ENCODE measurements at places on chromosomes 6 and 20. TPM values are rescaled to one million over a fixed set of nuclear protein-coding genes. Genes with fewer than 3 reads are reported as not detected.
A peak's percentile ranks its signal among the peaks of the same experiment; 100 is the strongest.

GRCh38 chr6:7734707-7735383 is 8.9 kb downstream of the BMP6 start:
- H3K27me3 ChIP-seq, result peaks cover 9% of the 10 kb centered on the region
- H3K27ac ChIP-seq, result no peak overlapping the region
- no peaks in the 10 kb centered on the region for H3K4me1 ChIP-seq
- H3K36me3 ChIP-seq, result no peaks in the 10 kb centered on the region
- no peak overlapping the region for H3K4me3 ChIP-seq

GRCh38 chr6:5632348-5632935 is 371.1 kb downstream of the FARS2 start:
- H3K4me1 ChIP-seq, result no peaks in the 10 kb centered on the region
- no peak overlapping the region for H3K27ac ChIP-seq
- H3K4me3 ChIP-seq, result no peak overlapping the region
- H3K27me3 ChIP-seq, result no peaks in the 10 kb centered on the region
- H3K36me3 ChIP-seq, result no peaks in the 10 kb centered on the region
- no peak for DNase-seq

- no peak overlapping the region for H3K4me3 ChIP-seq
- no peaks in the 10 kb centered on the region for H3K27me3 ChIP-seq
- H3K36me3 ChIP-seq, result no peaks in the 10 kb centered on the region
- H3K27ac ChIP-seq, result no peak overlapping the region
These were observed 252.2 kb downstream of the DLL1 start for GRCh38 chr6:170038708-170039107.

GRCh38 chr6:88377976-88378568 is 211.9 kb upstream of the CNR1 start:
- no peak overlapping the region for H3K4me3 ChIP-seq
- no peaks in the 10 kb centered on the region for H3K27me3 ChIP-seq
- no peak overlapping the region for H3K27ac ChIP-seq
- no peak for DNase-seq
- H3K36me3 ChIP-seq, result no peaks in the 10 kb centered on the region

DNA sequence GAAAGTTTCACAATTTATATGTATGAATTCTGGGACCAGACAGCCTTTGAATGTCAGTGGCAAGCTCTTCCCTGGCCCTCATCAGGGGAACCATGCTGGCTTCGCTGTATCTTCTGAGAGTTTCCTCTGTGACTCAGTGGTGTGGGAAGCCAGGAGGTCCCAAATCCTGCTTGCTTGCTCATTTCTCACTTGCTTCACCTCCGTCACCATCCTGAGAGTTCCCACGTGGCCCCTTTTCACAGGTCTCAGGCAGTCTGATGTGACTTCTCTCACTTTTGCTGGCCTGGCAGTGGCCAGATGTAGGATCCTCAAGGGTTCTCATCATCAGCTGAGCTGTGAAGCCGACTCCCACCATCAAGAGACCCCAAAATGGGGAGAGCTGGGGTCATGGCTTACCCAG is 28.4 kb upstream of the RIN2 start:
- H3K27me3 ChIP-seq, result no peaks in the 10 kb centered on the region
- no peak for DNase-seq
- no peaks in the 10 kb centered on the region for H3K36me3 ChIP-seq
- no peaks in the 10 kb centered on the region for H3K4me1 ChIP-seq

DNA sequence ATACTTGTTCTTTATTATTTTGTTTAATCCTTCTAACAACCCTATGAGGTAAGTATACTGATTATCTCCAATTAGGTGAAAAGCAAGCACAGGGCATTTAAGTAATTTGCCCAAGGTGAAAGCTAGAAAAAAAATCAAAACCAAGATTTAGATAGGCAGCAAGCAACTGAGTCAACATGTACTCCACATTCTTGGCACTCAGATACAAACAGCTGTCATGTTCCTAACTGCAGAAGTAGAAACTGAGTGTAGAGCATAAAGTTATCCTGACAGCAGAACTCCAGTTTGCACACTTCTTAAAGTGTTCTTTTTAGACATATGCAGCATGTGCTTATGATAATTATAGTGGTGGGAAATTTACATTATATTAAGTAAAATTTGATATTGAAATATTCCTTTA is 278.1 kb downstream of the MEI4 start:
- no peaks in the 10 kb centered on the region for H3K4me1 ChIP-seq
- H3K4me3 ChIP-seq, result no peak overlapping the region
- no peaks in the 10 kb centered on the region for H3K27me3 ChIP-seq

DNA sequence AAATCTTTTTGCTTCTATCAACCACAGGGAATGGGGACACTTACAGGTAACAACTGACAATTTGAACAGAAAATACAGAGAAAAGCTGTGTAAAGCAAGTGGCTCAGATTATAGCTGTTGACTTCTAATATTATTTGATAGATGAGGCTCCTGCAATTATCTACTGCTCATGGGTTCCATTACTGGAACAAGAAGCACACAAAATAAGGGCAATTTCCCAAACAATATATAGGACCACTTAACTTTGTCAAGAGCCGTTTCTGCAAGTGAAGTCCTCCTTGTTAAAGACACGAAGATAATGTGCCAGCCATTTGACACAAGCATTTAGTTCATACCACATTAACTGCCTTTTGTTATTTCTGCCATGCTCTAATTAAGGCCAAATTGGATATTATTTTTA is 315.5 kb upstream of the ARID1B start:
- H3K4me3 ChIP-seq, result no peak overlapping the region
- no peak for DNase-seq
- H3K27me3 ChIP-seq, result no peaks in the 10 kb centered on the region
- no peak overlapping the region for H3K27ac ChIP-seq
- H3K4me1 ChIP-seq, result no peaks in the 10 kb centered on the region
- no peaks in the 10 kb centered on the region for H3K36me3 ChIP-seq

GRCh38 chr20:278181-278580 is 12.4 kb downstream of the C20orf96 start:
- H3K27me3 ChIP-seq, result no peaks in the 10 kb centered on the region
- DNase-seq, result no peak
- H3K4me1 ChIP-seq, result peaks cover 3% of the 10 kb centered on the region
- H3K27ac ChIP-seq, result no peak overlapping the region
- H3K36me3 ChIP-seq, result peaks cover 42% of the 10 kb centered on the region

GRCh38 chr20:33971147-33971975 is 22.4 kb upstream of the RALY start:
- DNase-seq, result no peak
- H3K4me1 ChIP-seq, result no peaks in the 10 kb centered on the region
- H3K4me3 ChIP-seq, result no peak overlapping the region
- H3K36me3 ChIP-seq, result no peaks in the 10 kb centered on the region

DNA sequence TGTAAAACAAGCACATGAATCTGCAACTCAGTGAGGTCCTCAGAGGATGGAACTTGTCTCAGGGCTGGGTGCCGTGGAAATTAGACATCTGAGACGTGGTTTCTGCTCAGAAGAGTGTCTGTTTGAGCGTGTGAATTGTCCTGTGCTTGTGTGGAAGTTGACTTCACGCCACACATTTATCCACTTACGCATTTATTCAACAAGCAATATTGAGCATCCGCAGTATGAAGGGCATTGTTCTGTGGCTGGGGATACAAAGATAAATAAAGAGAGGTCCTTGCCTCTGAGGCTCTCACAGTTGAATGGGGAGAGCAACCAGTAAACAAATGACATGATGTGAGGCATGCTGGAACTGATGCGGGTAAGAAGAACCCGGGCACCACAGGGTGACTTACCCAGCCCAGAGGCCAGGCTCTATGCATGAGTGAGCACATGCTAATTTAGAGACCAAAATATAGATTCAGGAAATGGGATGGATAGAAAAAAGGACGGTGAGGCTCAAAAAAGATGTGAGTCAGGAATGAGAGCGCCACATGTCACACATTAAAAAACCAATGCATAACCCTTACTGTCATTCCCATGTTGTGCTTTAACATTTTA is 60.4 kb downstream of the SOBP start:
- H3K4me1 ChIP-seq, result peaks cover 2% of the 10 kb centered on the region
- no peak for DNase-seq
- H3K36me3 ChIP-seq, result peaks cover 5% of the 10 kb centered on the region
- no peaks in the 10 kb centered on the region for H3K27me3 ChIP-seq
- no peak overlapping the region for H3K4me3 ChIP-seq

- H3K36me3 ChIP-seq, result peaks cover 3% of the 10 kb centered on the region
- H3K4me3 ChIP-seq, result no peak overlapping the region
- no peak for DNase-seq
- H3K4me1 ChIP-seq, result peaks cover 7% of the 10 kb centered on the region
- H3K27me3 ChIP-seq, result no peaks in the 10 kb centered on the region
- H3K27ac ChIP-seq, result no peak overlapping the region
These were observed 125.9 kb downstream of the ATXN1 start for GRCh38 chr6:16635291-16635809.

DNA sequence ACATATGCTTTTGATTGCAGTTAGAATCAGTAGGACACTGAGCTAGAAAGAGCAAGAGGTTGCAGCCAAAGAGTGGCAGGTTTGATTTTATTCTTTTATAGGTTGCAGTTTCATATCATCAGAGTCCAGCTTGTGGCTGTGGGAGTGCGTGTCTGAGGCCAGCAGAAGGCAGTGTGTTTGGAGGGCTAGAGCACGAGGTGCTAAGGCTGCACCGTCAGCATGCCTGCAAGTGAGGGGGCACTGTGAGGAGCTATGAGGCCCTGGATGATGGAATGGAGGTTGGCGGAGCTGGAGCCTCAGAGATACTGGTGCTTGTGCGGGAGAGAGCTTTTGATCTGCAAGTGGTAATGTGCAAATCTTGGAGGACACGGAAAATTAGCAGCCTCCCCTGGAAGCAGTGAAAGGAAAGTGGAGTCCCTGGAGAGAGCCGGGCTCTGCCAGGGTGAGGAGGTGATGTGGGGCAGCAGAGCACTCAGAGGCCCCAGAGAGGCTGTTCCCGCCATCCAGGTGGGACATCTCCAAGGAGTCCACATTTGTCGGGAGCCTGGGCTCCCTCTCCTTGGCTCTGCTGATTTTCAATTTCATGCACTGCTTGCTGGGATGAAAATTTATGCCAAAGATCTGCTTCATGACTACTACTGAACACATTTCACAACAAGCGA is 43.6 kb downstream of the PXDC1 start:
- no peaks in the 10 kb centered on the region for H3K36me3 ChIP-seq
- DNase-seq, result no peak
- no peak overlapping the region for H3K27ac ChIP-seq

DNA sequence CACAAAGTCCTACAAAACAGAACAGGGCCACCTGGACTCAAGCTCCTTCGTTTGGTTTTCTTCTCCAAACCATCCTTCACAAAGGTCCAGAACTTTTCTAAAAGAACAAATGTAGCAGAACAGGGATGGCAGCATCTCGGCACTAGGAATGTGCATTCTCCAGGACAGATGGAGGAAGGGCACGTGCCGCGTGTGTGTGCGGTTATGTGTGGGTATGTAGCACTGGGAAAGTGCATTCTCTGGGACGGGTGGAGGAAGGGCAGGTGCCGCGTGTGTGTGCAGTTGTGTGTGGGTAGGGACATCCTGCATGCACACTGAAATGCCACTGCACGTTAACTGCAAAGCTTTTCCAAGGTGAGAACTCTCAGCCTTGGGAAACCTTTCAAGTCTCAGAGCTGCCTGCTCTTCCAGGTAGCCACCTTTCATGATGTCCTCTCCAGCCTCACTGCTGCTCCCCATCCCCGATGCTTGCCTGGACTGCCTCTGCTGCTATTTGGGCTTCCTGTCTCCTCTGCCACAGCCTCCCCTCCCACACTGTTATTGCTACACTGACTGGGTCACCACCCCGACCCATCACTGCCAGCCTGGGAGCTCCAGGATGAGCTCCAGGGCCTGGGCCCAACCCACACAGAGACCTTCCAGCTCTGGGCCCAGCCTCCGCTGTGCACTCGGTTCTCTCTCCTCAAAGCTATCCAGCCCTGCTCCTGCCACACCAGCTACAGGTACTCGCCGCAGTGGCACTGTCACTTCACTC is 47.6 kb downstream of the EZR start:
- no peaks in the 10 kb centered on the region for H3K27me3 ChIP-seq
- peaks cover 84% of the 10 kb centered on the region for H3K4me1 ChIP-seq
- H3K36me3 ChIP-seq, result peaks cover 65% of the 10 kb centered on the region
- H3K27ac ChIP-seq, result peak overlapping the region; percentile 83

DNA sequence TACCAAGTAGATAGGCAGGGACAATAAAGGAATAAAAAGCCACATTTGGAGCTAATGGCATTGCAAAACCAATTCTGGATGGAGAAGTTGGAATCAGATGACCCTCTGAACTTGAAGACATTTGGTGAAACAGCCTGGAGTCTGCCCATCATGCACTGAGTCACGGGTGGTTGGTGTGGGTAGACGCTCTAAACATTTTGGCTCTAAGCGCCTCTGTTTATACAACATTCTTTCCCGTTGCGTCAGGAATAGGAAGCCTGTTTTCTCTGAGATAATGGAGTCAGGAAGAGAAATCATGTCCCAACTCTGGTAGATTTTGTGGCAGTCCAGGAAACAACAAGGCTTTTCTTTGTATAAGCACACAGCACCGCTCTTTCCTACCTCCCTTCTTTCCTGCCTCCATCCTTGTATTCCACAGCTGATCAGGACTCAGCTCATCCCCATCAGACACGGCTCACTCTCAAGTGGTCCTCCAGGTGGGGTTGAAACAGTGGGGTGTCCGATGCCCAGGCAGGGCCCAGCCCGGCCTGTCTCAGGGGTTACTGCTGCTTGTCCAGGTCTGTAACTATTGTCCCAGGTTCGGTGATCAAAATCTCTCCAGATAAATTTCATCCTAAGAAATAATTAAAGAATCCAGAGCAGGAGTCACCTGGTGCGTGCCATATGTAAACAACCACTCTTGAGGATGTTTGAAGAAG is 12.1 kb upstream of the RAMACL start:
- H3K4me1 ChIP-seq, result peaks cover 15% of the 10 kb centered on the region
- H3K27ac ChIP-seq, result peak overlapping the region; percentile 15
- H3K27me3 ChIP-seq, result no peaks in the 10 kb centered on the region

DNA sequence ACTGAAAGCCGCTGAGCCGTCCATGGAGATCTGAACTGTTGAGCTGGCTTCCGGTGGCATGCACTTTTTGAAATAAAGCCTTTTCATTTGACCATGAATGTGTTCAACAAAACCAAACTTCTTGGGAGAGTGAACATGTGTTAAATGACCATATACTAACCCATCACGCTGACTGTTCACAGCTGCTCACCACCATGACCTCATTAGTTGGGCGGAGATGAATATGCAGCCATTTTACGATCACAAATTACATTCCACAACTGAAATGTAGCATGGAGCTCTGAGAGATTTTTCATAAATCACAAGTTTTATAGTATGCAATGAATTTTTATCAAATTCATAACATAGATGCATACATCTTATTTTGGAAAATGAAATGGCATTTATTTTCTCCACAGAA is 4.2 kb downstream of the RAMACL start:
- DNase-seq, result no peak
- H3K27ac ChIP-seq, result no peak overlapping the region
- H3K27me3 ChIP-seq, result no peaks in the 10 kb centered on the region
- H3K4me1 ChIP-seq, result peaks cover 9% of the 10 kb centered on the region
- H3K4me3 ChIP-seq, result no peak overlapping the region

DNA sequence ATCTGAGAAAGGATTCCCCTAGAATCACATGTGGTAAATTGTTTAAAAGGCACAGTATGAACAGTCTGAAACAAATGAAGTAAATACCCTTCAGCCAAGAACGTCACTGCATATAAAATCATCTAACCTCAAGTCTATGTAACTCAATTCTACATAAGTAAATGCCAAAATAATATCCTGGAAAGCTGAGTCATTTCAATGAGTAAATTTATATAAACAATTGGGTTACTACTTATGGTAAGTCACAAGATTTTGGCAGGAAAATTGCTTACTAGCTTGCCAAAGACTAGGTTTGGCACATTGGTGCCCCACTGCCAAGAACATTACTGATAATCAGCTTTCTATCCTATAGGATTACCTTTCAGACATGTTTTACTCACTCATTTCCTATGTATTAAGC is 8.4 kb downstream of the GMDS start:
- DNase-seq, result no peak
- no peaks in the 10 kb centered on the region for H3K4me1 ChIP-seq
- H3K36me3 ChIP-seq, result no peaks in the 10 kb centered on the region

TNF gene
- 0.39 TPM for total RNA-seq

LHFPL5 gene
- 0.79 TPM for total RNA-seq

PRDM1 gene
- total RNA-seq, result 6.6 TPM

OR2B6 gene
- total RNA-seq, result not detected
